H1 (cell line): ENCODE measurements at places on chromosomes 3 and 15. TPM values are rescaled to one million over a fixed set of nuclear protein-coding genes. Genes with fewer than 3 reads are reported as not detected.

The FANCD2OS gene
- total RNA-seq, result not detected in 2 replicates

The LYZL4 gene
- total RNA-seq, result not detected in 2 replicates

The TERC gene
- total RNA-seq, result 14.0 and 17.0 TPM in 2 replicates

The AADACL2 gene
- not detected in 2 replicates for total RNA-seq

The CNTN6 gene
- total RNA-seq, result not detected in 2 replicates

The ZNF619 gene
- total RNA-seq, result 7.0 and 8.2 TPM in 2 replicates

The GOLGA8G gene
- not detected in 2 replicates for total RNA-seq

The STRIT1 gene
- total RNA-seq, result 0.38 and 0.47 TPM in 2 replicates

The MYEF2 gene
- 78.2 and 79.2 TPM in 2 replicates for total RNA-seq

The P2RY14 gene
- not detected in 2 replicates for total RNA-seq

The VPS18 gene
- total RNA-seq, result 31.9 and 32.7 TPM in 2 replicates

The CEP63 gene
- 15.5 and 18.2 TPM in 2 replicates for total RNA-seq

The NOX5 gene
- not detected in 2 replicates for total RNA-seq

The ZNF774 gene
- 2.3 and 2.6 TPM in 2 replicates for total RNA-seq

The TIMP4 gene
- 7.5 and 8.7 TPM in 2 replicates for total RNA-seq

The GLT8D1 gene
- 33.6 and 33.8 TPM in 2 replicates for total RNA-seq

The GRAMD2A gene
- total RNA-seq, result 0.36 and 1.5 TPM in 2 replicates
